ENCODE measurements at places on chromosomes 7 and 10.

DNA sequence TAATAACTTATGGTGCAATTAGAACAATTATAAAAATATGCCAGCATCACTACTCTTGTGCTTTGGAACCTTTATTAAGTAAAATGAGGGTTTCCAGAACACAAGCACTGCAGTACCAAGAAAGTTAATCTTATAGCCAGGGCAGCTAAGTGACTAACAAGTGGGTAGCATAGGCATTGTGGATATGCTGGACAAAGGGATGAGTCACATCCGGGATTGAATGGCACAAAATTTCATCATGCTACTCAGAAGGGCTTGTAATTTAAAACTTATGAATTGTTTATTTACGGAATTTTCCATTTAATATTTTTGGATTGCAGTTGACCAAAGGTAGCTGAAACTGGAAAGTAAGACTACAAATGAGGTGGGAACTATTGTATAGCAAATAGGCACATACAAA, 250.6 kb downstream of the C7orf25 start:
- no peak for DNase-seq

GRCh38 chr10:99784727-99785441, 2.4 kb downstream of the ABCC2 start:
- no peak for DNase-seq

DNA sequence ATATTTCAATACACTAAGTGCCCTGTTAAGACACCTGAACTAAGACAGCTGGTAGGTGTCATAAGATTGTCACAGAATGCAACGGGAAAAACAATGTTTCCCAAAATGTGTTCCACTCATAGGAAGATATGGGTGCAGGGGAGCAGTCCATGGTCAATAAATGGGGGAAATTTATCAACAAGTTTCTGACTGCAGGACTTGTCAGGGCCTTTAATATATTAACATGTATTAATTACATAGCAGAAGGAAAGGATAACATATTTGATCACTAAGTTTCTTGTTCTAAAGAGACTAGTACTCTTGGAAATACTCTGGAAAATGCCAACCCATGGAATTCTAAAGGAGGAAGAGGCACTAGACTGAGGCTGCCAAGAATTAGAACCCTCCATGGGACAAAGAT, 6.7 kb downstream of the RBP3 start:
- no peak for DNase-seq

DNA sequence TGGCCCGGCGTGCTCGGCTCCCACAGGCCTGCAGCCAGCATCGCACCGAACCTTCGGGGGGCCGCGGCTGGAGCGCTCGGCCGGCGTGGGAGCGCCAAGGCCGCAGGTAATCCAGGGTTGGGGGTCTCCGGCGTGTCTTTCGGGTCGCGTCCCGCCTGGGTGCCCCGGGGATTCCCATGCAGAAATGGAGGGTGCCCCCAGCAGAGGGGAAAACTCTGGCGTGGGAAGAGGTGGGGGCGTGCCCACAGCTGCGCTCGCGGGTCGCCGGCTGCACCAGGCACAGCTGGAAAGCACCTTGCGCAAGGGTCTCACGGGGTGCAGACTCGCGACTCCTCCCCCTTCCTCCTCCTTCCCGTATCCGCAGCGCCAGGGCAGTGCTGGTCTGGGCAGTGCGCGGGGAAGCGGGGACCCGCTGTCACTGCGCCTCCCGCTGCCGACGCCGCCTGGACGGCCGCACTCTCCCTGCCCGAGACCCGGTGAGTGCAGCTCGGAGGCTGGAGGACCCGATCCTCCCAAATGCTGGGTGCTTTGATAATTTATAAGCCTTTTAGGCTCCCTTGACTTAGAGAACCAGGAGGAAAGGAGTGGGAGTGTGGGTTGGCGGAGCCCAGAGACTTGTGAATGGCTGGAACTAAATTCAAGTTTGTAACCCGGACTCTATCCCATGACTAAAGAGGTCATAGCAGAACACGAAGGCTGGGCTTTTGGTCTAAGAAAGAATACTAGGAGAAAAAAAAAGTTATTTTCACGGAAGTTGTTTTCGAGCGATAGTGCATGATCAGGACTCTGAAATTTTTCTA, 489 bp downstream of the MAP3K8 start:
- DNase-seq: peak; percentile 79

GRCh38 chr10:17431871-17432311, 22.5 kb downstream of the ST8SIA6 start:
- no peak for DNase-seq

DNA sequence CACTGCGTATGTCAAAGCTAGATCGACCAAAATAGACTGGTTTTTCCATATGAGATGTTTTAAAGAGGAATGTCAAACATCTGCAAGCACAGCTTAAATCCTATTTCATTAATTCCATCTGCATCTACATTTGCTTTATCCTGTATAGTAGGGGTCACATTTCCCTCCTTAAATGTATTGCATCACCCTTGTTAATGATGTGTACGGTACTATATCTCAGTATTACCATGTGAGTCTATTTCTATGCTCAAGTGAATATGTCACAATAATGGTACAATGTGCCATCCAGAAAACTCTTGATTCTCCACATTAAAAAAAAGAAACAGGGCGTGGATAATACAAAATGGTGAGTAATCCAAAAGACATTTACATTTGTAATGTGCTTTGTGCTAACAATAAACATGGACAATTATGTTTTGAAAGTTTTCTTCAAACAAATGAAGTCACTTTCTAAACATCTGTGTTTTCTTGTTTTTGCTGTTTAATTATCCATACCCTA, 56.6 kb downstream of the TWIST1 start:
- DNase-seq: no peak
